Caco-2 (cell line): ENCODE measurements at places on chromosomes 7 and 10.

GRCh38 chr10:48798481-48799254 is 114.0 kb downstream of the WDFY4 start:
- DNase-seq = no peak

DNA sequence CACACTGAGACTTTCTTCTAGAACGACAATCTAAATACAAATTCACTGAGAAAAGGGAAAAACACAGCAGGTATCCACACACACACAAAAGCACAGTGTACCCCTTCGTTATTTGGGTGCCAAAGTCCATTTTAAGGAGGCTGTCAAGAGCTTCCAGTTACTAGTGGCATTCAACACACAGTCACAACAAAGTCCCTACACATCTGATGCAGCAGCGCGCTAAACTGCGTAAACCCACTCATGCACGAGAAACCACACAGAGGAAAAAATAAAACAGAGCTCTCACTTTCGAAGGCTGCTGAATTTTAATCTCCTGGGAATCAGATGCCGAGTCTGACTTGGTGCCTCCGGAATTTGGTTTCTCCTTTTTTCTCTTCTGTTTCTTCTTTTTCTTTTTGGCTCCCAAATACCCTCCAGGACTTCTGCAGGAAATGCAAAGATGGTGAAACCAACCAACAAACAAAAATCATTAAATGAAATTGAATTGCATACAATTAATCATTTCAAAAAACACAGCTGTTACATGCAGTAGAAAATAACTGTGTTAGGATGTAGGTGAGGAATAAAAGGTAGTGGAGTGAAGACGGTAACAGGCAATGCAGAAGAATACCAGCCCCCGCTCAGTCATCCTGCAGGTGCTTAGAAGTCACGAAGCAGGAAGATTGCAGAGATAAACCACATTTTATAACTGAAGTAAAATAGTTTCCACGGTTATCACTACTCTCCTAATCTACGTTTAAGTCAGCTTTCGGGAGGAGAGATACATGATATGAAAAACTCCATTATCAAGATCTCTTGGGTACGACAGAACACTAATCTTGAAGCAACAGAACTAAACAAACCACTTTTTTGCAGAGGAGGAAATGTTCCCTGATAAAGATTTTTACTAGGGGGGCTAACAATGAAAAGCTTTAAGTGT is 27.1 kb downstream of the NMT2 start:
- DNase-seq = peak; percentile 16

- DNase-seq = peak; percentile 42
Measured at GRCh38 chr7:153061910-153062528, 302.5 kb downstream of the ACTR3B start.

DNA sequence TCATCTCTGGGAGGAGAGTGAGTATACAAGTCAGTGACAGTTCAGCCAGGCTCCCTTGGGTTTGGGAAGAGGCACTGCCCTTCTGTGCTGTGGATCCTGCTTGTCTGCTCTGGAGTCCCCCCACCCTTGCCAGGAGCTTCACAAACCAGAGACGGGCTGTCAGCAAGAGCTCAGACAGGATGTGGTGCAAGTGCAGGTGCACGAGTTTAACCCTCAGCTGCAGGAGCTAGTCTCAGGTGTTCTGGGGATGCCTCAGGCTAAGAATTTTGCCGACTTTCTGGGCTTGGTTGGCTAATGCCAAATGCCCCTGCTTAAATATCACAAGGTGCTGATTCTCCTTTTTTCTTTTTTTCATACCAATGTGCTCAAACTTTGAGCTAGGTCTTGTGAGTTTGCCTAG is 22.3 kb downstream of the ZNF783 start:
- no peak for DNase-seq

GRCh38 chr7:155685070-155685790 is 40.8 kb downstream of the RBM33 start:
- DNase-seq = no peak

- no peak for DNase-seq
Measured at GRCh38 chr10:97102441-97102840, 83.3 kb downstream of the SLIT1 start.

- DNase-seq = no peak
Measured at GRCh38 chr7:90951986-90952954, 312.0 kb upstream of the FZD1 start.

DNA sequence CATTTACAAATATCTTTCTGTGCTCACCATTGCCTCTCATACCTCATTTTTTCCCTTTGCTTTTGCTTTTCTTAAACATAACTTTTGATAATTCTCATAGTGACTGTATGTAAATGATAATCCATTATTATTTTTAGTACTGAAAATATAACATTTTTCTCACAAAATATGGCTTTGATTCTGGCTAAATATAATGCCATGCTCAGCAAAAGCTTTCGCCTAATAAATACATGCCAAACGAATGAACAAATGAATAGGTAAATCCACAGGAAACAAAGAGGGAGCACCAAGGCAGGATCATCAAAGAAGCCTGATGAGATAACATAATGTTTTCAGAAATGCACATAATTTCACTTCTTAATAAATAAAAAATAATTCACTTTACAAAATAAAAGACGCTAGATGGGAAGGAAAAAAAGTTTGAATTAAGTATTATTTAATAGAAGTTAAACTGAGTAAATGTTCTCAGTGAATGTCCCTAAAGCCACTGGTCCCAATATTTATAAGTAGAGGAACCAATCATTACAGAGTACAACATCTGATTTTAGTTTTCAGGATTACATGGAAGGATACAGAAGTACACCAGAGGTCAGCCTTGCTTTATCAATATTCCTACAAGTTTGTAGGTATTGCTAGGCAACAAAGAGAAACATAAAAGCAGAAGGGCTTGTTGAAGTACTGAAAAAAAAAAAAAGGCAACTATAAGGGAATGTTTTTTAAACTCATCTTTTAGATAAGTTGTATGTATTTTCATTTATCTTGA is 52.3 kb downstream of the RNLS start:
- no peak for DNase-seq

DNA sequence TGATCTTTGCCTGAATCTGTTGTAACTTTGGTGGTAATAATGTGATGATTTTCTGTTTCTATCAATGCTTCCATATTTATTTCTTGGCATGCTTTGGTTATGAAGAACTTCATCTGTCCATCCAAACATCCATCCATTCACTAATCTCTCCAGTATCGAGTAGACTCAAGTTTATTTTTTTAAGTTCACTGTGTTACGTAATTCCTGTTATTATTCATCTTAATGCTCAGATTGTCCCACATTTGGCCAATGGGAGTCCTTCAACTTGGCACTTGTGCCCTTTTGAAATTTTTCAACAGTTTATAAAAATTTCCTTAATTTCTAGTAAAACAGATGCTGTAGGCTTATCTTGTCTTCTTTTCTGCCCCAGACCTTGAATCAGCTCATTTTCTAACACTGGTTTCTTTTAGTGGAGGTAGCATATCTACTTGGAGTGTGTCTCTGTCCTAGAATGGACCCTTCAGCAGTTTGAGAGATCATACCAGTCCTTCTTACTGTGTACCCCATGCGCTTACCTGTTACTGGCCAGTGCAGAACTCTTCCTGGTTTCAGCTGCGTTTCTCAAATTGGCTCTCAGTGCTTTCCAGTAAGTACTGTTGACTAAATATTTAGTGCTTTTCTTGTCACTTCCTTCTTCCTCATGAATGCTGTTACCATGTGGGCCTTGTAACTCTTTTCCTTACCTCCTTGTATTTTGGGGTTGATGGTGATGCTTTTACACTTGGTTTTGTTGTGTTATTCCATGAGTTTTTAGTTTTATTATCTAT is 100.8 kb downstream of the MLLT10 start:
- DNase-seq = no peak

DNA sequence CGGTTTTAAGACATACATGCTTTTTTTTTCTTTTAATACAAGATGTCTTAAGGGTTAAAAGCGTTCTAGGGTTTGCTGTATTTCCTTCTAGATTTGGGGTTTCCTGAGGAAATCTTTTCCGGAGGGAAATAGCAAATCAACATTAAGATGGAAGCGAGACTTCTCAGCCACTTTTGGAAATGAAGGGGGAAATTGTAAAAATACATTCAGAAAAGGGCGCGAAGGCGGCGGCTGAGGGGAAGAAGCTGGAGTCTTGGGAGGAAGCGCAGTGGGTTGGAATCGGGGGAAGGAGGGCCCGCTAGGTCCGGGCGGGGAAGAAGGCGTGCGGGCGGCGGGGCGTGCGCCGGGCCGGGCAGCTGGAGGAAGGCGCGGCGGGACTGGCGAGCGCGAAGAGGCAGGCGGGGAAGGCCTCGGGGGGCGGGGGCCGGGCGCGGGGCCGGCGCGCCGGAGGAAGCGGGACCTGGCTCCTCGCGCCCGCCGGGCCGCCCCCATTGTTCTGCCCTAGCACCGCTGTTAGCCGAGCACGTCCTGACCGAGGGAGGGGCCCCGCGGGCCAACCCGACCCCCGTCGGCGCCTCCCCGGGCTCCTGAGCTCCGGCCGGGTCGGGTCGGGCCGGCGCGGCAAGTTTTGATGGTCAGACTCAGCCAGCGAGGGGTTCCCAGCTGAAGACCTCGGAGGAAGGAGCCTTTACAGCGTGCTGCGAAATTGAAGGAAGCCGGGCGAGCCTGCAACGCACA is 1.5 kb upstream of the SKIDA1 start:
- peak; percentile 86 for DNase-seq

- DNase-seq = no peak
Measured at GRCh38 chr7:157384301-157384700, 47.5 kb downstream of the DNAJB6 start.

DNA sequence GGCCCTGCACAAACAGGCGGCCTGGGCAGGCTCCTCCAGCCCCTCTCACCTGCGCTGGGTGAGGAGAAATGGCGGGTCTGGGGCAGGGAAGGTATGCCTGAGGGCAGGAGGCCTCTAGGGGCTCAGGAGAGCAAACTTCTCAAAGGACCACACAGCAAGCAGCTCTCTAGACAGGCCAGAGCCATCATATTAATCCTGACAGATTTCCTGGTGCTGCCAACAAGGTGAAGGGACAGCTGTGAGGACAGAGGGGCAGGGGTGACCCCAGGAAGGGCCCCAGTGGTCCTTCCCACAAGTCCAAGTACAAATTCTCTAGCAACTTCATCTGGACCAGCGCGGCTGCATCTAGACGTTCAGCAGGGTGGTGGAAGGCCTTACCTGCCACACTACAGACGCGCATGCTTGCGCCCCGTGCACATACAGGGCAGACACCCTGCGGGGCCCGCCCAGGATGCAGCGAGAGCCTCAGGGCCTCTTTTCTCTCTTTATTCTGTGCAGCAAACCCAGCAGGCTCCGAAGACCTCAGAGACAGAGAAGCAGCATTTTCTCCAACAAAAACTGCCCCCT is 62.1 kb downstream of the ZRANB1 start:
- no peak for DNase-seq

GRCh38 chr7:25026156-25026555 is 46.2 kb upstream of the OSBPL3 start:
- DNase-seq = no peak

DNA sequence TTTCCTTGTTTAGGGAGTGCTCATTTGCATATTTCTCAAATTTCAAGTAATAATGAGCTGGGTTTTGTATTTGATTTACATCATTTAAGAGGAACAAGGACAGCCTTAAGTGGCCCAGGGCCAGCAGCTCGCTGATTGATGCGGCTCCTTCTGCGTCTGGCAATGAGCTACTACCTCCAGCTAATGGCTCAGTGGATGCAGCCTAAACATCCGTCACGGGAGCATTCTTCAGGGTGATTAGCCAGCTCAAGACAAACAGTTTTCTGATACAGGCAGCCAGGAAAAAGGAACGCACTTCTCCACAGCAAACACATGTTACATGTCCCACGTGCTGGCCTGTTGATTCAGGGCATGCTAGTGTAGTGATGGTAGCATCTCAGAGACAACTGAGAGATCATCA is 169.3 kb upstream of the TCERG1L start:
- no peak for DNase-seq

DNA sequence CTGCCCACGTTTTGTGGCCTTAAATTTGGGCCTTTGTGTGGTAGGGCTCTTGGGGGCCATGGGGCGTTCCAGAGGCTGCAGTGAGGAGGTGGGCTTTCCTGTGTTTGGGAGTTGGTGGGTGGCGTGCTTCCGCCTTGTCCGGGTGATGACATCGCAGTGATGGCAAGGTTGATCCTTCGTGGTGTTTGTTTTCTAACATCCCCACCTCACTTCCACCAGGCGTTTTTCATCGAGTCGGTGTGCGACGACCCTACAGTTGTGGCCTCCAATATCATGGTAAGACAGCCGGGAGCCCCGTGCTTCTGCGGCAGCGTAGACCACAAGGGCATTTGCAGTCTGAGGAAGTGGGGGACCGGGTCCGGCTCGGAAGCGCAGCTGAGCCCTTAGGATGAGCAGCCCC is 14.2 kb downstream of the PFKFB3 start:
- DNase-seq = no peak

DNA sequence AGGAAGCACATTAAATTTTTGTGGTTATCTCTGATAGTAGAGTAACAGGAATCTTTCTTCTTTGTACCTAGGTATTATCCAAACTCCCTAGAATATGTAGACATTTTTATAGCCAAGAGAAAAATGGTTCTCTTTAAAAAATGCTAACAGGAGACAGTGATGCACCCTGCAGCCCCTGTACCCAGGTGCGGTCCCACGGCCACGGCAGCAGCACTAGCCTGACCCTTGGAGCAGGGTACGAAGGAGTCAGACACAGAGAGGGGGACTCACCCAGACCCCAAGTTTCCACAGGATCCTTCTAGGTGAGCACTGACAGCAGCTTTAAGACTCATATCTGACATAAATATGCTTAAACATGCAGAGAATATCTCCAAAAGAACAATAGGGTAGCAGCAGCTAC is 60.4 kb downstream of the NUDCD3 start:
- DNase-seq = no peak

GRCh38 chr10:3033925-3034324 is 33.4 kb upstream of the PFKP start:
- no peak for DNase-seq

- no peak for DNase-seq
Measured at GRCh38 chr10:8456386-8456785, 401.9 kb downstream of the GATA3 start.

GRCh38 chr7:80511964-80512363 is at the start of gene GNAT3:
GNAT3 (minus strand) TSS chr7:80512064; CDS start chr7:80511926, 138 bp downstream.
- DNase-seq = no peak

GRCh38 chr7:21013765-21014539 is 227.3 kb upstream of the SP8 start:
- no peak for DNase-seq

DNA sequence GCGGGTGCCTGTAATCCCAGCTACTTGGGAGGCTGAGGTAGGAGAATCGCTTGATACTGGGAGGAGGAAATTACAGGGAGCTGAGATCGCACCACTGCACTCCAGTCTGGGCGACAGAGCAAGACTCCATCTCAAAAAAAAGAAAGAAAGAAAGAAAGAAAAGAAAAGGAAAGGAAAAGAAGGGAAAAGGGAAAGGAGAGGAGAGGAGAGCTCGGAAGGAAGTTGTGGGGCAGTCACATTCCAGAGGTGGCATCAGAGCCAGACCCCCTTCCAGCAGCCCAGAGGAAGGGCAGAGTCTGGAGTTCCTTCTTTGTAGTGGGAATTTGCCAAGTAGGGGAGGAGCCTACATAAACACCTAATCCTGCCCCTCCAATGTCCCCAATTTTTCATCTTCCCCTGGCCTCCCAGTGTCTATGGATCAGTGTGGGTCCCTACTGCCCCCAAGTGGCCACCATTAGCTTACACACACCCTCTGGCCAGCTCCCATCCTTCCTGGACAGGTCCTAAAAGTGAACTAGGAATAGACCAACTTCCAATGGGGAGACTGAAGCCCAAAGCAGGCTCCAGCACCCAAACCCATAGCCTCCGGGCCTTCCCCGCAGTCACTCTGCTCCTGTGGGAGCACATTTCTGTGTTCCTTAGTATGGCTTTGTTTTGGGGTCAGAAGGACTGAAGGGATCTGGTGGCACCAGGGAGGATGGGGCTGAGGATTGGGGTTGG is 39.6 kb upstream of the HSPB1 start:
- DNase-seq = peak; percentile 80

- DNase-seq = no peak
Measured at GRCh38 chr7:6271060-6271658, 1.3 kb downstream of the CYTH3 start.
